Fibroblast of the conjunctiva (primary cell): ENCODE measurements at places on chromosomes 12 and 14.
A peak's percentile ranks its signal among the peaks of the same experiment; 100 is the strongest.

DNA sequence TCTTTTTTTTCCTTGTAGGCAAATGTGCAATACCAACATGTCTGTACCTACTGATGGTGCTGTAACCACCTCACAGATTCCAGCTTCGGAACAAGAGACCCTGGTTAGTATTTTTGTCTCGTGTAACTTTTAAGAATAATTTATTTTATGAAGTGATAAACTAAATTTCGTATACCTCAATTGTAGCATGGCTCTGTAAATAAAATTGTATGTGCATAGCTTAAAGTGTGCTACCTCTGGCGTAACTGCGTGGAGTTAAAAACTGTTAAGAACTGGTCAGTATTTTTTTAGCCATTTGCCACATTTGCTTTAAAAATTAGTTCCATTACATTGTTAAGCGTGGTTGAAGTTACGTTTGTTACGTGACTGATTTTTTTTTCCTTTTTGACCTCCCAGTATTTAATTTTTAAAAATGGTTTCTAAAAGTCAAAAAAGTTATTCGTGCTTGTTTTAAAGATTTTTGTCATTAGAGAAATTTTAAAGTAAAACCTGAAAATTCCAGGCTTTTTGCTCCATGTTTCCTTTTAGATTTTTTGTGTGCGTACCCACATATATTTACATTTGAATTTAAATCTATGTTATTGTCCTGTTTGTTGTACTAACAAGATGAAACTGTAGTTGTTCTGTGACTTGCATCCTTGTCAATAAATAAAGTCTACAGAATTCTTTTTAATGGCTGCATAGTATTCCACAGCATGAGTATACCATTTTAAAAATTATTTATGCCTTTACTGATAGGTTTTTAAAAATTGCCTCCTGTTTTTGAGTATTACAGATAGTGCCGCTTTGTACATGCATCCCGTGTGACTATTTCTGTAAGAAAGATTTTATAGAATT is 1.4 kb downstream of the MDM2 start:
- DNase-seq = no peak

GRCh38 chr12:96416033-96416799 is 16.0 kb upstream of the CDK17 start:
- DNase-seq = peak; percentile 94

- peak; percentile 62 for DNase-seq
These were observed 36.1 kb upstream of the ANKRD9 start for GRCh38 chr14:102545461-102546265.

GRCh38 chr12:54933376-54933775 is 51.2 kb downstream of the TESPA1 start:
- DNase-seq = no peak

- no peak for DNase-seq
These were observed 88.1 kb downstream of the PPP2R5C start for GRCh38 chr14:101849640-101850039.

DNA sequence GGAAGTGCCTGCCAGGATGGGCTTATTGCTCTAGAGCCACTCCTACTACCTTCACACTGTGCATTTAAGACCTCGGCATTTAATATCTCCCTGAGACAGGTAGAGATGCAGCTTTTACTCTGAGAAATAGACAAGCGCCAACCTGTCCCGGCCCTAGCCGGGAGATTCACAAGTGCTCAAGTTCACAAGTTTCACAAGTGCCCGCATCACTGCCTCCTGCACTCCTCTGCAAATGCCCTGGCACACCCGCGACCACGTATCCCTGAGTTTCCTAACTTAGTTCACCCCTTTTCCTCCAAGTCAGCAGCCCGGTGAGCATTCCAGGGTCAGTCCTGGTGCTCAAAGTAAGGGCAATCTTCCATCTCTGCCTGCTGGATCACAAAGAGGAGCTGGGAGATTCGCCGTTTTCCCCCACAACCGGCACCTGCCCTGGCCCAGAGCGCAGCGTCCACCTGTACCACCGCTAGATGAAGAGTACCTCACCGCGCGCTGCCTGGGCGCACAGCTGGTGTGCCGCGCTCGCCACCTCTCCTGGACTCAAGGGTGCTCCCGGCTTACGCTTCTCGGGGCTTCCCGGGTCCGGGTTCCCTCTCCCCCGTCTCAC is 5.0 kb upstream of the SLC38A4 start:
- DNase-seq = no peak

GRCh38 chr12:75489613-75490210 is 9.2 kb downstream of the GLIPR1 start:
- DNase-seq = no peak

DNA sequence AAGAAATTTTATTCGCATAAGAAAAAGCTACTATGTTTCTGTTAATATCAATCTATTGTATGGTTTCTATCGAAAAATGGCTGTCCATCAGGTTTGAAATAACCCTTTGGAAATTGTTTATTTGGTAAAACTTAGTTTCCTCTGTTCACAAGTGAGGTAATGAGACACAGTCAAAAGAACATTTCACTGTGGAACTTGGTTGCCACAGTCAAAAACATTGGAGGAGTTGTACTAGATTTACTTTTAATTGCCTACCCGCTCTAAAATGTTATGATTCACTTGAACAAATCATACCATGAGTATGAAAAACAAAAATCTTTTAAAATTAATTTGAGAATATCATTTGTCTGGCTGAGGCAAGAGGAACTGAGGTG is 46.5 kb downstream of the ITPR2 start:
- no peak for DNase-seq

DNA sequence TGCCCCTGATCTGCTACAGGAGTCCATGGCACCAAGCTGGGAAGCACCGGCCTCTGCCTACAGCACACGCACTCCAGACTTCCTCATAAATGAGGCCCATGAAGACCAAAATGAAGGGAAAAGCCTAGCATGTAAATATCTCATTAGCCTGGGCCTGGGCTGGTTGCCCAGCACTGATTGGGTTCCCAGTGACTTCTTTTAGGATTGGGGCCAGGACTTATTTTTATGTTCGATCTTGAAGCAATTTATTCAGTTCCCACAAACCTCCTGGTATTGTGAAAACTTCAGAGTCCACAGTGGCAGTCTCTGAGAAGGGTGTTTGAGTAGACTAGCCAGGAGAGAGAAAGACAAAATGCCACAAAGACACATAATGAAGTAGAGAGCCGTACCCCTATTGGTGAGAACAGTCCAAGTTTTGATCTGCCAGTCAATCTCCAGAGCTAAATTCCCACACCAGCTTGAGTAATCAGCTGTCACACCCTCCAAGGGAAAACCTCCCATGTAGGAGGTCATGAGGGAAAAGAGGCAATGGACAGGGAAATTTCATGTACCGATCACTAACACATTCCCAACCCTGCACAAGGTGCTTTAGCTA is 78.2 kb downstream of the PHLDA1 start:
- DNase-seq = no peak

DNA sequence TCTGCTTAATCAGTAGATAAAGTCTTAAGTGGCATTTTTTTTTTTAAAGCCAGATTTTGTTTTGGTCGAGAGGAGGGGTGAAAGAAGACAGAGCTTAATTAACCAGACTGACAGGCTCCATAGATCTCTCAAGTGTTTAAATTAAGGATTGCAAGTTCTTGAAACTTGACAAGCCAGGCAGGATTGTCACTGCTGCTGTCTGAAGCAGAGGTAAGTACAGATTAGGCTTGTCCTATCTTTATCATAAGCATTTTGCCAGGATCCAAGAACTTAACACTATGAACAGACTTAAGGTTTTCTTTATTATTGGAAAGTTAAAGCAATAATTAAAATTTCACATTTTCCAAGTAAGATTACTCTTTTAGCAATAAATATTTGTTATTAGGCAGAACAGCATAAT is 179.6 kb upstream of the LMO3 start:
- no peak for DNase-seq

DNA sequence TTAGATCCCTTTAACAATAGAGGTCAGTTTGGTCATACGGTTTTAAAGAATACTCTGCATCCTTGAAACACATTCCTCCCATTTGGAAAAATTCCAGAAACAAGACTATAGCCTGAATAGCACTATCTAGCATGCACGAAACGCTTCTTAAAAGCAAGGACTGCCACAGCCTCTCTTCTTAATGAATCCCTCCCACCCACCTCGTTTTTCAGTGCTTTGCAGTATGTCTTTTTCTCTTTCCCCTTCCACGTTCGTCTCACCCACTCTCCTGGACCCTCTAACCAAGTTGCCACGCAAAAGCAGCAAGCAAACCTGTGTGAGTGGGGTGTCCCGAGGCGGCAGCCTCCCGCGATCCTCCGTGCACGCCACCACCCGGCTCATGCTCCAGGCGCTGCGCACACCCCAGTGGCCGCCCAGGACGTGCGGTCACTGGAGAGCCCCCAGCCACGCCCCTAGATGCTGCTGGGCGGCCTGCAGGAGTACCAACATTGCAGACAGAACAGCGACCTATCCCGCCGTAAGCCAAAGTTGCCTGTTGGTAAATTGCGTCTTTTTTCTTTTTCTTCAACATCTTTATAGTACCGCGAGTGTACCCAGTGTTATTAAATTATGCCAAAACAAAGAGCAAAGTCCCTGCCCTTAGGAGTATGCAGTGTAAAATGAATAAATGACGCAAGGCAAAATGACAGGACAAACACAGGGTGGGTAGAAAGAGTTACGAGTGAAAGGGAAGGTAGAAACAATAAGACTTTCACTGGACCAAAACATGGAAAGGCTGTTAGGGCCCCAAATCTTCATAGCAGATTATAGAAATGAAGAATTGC is at the start of gene SLC38A4:
TSS of gene SLC38A4 (minus strand) at position 407 of the 824 bp plus-strand sequence. CDS start 32,926 bp downstream, outside the sequence.
- no peak for DNase-seq

GRCh38 chr12:128761379-128761790 is 62.4 kb downstream of the SLC15A4 start:
- DNase-seq = no peak

DNA sequence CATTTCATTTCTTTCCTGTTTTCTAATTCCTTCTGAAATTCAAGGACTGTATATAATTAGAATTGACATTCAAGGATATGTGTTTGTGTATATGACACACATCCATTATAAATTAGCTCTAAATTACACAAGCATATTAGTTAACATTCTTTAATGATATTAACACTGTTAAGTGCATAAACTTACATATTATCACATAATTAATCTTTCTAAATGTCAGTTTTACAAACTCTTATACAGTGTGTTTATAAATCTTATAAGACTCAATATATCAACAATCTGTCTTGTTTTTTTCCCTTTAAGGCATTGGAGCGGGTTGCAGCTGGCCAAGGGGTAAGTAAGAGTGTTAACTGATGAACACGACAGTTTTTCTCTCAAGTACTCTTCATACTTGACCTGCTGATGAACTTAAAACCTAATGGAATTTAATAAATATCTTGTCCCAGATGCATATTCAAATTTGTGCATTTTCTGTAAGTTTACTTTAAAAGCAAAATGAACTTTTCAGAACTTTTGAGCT is 76.1 kb downstream of the METTL25 start:
- no peak for DNase-seq

DNA sequence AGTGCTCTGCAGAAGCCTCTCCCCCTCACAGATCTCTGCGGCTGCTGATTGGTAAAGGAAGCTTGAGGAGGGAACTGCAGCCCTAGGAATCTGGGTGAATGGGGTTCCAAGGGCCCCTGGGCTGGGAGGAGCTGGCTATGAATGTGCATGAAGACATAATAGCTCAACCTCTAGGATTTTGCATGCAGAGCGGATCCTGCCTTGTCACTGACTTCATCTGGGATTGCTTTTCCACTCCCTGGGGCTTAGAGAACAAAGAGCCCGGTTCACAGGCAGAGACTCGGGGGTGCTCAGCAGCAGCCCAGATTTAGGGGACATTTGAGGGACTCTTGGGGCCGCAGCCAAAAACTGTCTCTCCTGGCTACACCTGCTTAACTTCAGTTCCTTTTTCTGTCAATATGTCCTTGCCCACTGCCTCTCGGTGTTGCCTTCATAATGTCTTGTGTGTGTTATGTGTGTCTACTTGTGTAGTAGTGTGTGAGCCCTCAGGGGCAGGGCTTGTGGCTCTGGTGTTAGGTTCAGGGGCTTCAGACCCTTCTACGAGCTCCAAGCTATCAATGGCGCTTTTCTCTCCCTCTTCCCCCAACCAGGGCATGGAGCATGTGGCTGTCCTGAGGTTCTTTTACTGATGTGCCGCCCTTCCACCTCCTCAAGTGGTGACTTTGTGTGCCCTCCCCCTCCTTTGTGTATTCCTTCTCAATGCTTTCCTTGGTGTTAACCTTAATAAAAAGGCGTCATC is 1.9 kb downstream of the CCDC184 start:
- DNase-seq = no peak

GRCh38 chr14:77843195-77843594 is 43.3 kb downstream of the ADCK1 start:
- no peak for DNase-seq

DNA sequence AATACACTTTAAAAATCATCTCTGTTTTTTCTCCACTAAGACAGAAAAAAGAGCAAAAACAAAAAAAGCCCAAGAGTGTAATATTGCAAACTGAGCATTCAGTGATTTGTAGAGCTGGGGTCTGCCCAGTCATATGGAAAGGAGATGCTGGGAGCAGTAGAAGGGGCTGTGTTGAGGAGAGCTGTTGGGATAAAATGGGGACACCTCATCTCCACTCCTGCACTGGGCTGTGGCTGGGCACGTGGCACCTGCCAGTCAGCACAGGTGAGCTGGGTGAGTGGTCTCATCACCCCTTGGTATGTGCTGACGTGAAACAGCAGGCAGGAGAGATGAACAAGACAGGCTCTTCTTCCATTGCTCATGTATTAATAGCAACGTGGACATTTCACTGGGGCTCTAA is 217.4 kb downstream of the C12orf42 start:
- no peak for DNase-seq

GRCh38 chr12:110790301-110790700 is 47.6 kb upstream of the PPP1CC start:
- DNase-seq = peak; percentile 18

DNA sequence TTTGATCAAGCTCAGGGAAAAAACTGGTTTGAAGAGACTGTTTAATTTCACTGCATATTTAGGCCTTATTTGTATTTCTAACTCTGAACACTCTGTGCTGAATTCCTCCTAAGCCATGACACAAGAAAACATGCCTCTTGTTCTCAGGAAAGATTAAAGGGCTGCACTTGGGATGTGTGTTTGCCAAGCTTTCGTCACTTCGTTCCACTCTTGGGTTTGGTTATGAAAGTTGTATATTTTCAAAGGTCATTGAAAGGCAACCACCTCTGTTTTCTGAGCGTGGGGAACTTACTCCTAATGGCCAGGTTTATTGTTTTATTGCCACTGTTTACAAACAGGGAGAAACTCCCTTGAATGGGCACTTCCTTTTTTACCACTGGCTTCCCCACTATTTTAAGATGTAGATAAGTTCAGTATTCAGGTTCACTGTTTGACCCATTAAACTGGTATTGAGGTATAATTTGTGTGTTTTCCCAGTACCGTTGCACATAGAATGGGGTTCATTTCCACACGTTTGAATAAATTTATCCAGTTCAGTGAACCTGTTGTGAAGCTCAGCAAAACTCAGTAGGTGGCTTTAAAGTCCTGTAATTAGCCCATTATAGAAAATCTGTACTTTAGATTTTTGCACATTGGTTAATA is 65.3 kb downstream of the NKX2-1 start:
- no peak for DNase-seq
